ENCODE measurements at places on chromosomes 1 and 21. TPM values are rescaled to one million over a fixed set of nuclear protein-coding genes. Genes with fewer than 3 reads are reported as not detected.

DNA sequence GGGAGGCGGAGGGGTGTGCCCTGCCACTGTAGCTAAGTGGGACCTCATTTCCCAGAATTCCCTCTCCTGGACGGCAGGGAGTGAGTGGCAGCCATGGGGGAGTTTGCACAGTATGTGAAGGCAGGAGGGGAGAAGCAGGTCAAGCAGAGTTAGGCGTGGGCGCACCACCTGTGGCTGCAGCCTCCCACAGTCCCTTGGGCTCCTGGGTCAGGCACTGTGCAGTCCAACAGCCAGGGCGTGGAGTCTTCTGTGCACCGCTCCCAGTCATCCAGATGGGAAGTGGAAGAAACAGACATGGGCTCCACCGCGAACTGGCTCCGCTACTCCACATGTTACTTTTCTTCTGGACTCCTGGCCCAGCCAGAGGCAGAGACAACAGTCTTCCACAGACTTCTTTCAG lies 85.4 kb upstream of the TIAM1 start:
- no peak for DNase-seq

GRCh38 chr1:185045814-185046492 lies 595 bp downstream of the RNF2 start:
- DNase-seq = peak; percentile 38

DNA sequence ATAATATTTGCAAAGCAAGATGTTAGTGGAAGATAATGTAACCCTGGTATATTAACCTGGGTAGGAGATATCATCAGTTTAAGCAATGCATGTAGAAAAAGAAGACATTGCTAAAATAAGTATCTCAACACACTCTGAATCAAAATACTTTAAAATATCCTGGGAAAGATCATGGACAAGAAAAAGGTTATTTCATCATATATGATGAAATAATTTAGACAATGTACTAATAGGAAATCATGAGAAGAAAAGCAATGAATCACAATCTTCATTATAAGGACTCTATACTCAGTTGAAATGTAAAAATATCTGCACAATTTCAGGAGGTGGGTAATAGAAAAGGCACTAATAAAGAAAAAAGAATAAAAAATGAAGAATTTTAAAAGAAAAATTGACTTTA lies 158.8 kb downstream of the KCNT2 start:
- DNase-seq = no peak

DNA sequence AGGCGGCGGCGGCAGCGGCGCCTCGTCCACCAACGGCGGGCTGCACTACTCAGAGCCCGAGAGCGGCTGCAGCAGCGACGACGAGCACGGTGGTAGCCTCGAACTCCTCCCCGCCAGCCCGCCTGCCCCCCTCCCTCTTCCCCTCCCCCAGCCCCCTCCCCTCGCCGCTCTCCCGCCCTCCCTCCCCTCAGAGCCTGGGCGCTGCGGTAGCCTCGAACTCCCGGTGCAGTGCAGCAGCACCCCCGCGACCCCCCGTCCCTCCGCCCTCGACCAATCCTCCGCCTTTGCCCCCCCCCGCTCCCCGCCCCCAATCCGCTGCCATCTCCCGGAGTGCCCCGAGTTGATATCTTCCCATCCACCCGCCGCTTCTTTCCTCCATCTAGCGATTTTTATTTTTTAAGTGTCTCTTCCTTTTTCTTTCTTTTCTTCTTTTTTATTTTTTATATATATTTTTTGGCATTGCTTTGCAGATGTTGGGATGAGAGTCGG lies 516 bp downstream of the RCOR3 start:
- DNase-seq = no peak

HSD11B1 gene
- not detected for total RNA-seq

MOB3C gene
- total RNA-seq = 6.8 TPM

SPRR5 gene
- not detected for total RNA-seq

Data from G401 (cell line).